ENCODE measurements at places on chromosomes 7 and 10.

- DNase-seq: no peak
Observed at GRCh38 chr10:123134343-123134914, 1.3 kb upstream of the HMX3 start.

GRCh38 chr7:129090300-129090907 lies 35.5 kb upstream of the TNPO3 start:
- no peak for DNase-seq

DNA sequence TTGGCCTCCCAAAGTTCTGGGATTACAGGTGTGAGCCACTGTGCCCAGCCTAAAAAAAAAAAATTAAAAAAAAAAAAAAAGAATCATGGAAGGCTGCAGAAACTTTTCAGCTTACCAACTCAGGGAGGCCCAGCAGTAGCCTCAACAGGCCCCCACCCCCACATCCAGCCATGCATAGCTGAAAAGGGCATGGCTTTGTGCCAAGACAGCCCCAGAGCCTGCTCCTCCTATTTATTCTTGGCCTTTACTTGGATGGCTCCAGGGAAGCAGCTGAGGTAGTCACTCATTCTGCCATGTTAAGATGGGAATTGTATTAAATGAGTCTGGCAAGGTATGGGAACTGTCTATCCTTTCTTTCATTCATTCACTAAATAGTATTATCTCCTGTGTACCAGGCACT lies 13.7 kb upstream of the CNNM2 start:
- DNase-seq: no peak

- no peak for DNase-seq
Observed at GRCh38 chr7:48052748-48053147, 17.4 kb downstream of the C7orf57 start.

- no peak for DNase-seq
Observed at GRCh38 chr10:132283604-132284382, 24.0 kb downstream of the STK32C start.

DNA sequence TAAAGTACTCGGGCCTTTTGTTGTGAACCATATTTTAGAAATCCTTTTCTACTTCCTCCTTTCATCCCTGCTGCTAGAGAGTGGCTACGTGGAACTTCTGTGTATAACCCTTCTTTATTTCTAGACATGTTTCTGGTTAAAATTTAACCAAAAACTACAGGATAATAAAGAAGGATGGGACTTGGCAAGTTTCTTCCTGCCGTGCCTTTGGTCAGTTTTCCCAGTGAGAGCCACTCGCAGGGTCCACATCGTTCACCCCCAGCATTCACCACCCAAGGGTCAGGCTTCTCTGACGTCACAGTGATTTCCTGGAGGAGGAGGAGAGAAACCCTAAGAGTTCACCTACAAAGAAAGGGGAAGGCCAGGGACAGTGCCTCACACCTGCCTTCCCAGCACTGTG lies 45.4 kb downstream of the NKX6-2 start:
- DNase-seq: no peak

DNA sequence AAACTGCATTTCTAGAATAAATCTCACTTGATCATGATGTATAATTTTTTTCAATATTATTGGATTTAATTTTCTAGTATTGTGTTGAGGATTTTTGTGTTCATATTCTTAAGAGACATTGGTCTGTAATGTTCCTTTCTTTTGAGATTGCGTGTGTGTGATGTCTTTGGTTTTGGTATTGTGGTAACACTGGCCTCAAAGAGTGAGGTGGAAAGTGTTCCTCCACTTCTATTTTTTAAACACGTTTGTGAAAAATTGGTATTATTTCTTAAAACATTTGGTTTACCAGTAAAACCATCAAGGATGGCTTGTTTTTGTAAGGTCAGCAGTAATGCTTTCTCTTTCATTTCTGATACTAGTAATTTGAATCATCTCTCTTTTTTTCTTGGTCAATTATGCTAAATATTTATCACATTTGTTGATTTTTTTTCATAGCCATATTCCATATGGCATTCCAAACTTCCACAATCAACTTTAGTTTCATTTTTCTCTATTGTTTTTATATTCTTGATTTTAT lies 290.2 kb upstream of the CDC14C start:
- no peak for DNase-seq

- no peak for DNase-seq
Observed at GRCh38 chr10:62231805-62232204, 36.8 kb downstream of the RTKN2 start.

- no peak for DNase-seq
Observed at GRCh38 chr7:77348371-77348813, 67.8 kb downstream of the GSAP start.

DNA sequence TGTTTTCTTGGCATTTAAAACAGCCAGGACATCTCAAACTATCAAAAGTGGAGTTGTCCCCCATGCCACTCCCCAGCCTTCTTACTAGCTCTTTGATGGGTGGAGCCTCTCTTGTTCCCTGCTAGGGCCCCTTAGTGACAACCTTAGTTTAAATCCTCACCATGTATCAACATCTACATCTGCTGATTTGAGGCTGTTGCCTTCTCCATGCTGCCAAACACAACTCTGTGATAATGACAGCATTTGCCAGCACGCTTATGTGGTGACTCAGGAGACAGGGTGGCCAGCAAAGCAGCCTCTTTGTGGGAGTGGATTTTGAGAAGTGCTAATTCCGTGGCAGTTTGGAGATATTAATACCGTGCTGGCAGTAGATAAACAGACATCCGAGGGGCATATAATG lies 145.4 kb downstream of the LRRC4 start:
- DNase-seq: no peak

DNA sequence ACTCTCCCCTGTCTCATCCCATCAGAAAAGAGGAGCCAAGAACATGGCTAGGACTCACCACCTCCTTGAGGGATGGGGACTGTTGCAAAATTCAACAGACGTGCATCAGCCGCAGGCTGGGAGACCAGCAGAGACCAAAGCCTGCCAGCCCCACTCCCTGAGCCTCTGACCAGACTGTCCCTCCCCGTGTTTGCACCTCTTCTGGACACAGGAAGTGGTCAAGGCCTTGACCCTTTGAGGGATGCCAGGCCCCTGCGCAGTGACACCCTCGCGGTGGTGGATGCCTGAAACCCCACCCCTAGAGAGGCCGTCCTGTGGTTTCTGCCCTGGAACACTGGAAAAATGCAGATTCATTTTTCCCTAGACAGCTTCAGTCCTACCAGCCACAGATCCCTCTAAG lies 128.4 kb upstream of the TCF7L2 start:
- DNase-seq: no peak

- DNase-seq: no peak
Observed at GRCh38 chr7:133703547-133703946, 423.6 kb upstream of the LRGUK start.

- DNase-seq: no peak
Observed at GRCh38 chr7:20560325-20561180, 54.9 kb upstream of the ABCB5 start.

DNA sequence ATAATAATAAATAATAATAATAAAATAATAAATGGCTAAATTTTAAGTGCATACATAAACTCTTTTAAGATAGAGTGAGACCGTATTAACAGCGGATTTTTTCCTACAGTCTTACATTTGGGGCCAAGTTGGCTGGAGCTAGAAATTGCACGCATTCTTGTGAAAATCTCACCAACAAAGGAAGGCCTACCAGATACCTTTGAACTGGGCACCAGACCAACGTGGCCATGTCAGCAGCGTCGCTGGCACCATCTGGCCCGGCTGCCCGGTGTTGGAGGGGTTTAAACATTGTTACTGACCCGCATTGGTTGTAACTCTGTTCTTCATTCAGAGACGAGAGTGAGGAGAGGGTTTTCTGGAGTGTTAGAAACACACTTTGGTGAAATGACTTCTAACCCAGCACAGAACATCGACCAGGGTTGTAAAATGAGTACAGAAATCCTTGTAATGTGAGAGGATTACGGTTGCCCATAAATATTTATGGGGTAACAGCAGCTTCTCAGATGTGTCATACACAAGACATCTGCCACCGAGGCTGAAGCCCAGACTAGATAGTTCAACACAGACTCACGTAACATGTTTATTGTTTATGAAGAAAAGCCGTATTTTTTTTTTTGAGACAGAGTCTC lies 34.6 kb upstream of the UNCX start:
- DNase-seq: no peak

DNA sequence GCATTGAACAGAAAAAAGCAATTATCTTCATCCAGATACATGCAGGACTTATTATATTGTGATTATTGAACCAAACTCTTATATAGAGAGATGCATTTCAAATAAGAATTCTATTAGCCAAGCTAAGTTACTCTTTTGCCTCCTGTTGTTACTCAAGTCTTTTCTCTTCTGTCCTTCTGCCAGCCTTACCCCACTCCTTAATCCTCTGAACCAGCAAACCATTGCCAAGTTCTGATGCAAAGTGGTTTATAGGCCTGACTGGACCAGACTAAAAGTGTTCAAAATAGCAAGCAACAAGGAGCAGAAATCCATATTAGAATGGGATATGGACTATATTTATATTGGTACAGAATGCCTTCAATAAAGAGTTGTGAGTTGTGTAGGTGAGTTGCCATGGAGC lies 2.2 kb upstream of the SLC26A4 start:
- no peak for DNase-seq

DNA sequence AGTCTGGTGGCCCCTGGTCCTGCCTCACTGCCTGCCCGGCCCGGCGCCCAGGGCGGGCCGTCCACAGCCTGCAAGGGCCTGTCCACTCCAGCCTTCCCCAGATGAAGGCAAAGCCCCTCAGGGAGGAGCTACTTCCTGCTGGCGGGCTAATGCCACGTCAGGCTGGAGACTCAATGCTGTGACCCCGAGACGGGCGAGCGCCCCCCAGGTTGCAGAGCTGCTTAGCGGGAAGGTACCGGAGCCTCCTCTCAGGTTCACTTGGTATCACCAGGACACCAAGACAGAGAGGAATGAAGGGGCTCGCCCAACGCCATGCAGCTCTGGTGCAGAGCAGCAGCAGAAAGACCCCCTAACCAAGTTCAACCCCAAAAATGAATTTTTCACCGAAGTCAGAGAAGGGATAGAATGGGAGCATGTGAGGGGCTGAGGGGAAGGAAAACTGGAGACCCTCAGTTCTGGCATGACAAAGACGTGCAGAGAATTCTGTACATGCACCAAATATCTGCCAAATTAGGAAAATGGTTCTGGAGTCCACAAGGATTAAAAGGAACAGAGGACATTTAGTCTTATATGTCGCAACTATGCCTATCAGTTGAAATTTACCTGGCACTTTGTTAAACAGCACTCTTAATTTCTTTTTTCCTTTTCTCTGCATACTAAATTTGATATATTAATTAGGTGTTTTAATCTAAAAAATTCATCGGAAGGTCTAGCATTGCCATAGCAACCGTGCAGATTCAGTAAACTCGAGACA lies 2.8 kb downstream of the STK32C start:
- no peak for DNase-seq

- no peak for DNase-seq
Observed at GRCh38 chr10:77431209-77431611, 206.4 kb downstream of the KCNMA1 start.

GRCh38 chr7:117322741-117323304 lies at the start of gene WNT2:
WNT2 (minus strand) TSS chr7:117323058; CDS start chr7:117322989, 69 bp downstream.
- no peak for DNase-seq

DNA sequence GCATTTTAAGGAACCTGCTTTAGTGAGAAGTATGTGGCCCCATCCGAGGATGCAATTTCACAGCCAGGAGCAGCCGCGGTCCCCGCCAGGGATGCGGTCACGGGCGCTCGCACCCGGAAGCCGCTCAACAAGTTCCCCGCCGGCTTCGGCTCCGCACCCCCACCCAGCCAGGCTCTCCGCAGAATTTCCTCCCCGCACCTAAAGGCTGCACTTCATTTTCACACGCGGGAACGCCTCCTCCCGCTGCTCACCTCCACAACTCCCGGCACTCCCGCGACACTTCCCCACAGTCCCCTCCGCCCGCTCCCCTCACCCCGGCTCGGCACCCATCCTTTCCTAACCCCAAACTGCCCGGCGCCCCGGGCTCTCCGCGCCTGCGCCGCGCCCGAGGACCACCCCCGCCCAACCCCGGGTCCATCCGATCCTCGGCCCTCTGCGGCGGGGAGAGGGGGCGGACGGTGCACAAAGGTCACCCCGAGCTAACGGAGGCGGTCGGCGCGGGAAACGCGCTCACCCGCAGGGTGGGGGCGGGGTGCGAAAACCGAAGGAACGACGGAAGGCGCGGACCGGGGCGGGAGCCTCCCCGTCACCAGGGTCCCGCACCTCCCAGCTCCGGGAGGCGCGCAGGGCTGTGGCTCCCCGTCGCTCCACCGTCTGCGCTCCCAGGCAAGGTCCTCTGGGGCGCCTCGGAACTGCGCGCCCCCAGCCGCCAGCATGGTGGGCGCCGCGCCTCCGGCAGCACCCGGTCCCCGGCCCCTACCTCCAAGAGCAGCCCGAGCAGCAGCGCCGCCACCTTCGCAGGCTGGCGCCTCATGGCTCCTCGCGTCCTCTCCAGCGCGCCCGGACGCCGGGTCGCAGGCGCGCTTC lies 558 bp downstream of the VOPP1 start:
- DNase-seq: peak; percentile 18

GRCh38 chr7:93176992-93177580 lies 28.9 kb upstream of the SAMD9L start:
- DNase-seq: no peak

- DNase-seq: no peak
Observed at GRCh38 chr10:60293581-60294175, 96.0 kb downstream of the ANK3 start.

DNA sequence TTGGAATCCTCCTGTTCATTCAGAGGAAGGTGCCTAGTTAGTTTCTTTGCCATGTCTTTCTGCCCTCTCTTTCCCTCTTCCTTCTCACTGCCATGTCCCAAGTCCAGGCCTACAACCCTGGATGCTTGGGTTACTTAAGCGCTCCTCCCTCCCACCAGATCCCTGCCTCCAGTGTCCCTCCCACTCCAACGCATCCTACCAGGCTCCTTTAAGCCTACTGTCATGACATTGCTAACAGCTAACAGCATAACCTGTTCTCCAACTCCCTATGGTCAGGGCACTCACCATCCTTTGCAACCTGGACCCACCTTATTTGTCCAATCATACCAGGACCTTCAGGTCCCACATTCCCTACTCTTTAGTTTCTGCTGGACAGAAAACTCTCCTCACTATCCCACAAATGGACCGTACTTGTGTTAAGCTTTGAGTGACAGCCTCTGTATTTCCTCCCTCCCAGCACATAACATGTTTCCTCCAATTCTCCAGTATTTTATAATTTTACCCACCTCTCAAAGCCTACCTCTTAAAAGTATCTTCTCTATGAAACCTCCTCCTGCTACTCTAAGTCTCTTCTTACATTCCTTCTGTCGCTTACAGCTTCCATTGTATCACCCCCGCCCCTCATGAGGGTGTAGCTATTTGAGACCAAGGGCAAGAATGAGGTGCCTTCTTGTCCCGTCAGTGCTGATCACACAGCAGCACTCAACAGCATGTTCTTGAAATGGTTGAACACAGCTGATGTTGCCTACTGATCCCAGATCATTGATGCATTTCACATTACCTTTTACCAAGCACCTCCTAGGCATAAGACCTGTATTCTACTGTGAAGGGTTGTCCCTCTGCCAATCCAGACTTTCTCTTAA lies 1.7 kb downstream of the BLNK start:
- no peak for DNase-seq

GRCh38 chr7:24956021-24956420 lies 24.0 kb downstream of the OSBPL3 start:
- DNase-seq: no peak

GRCh38 chr7:75879771-75880184 lies 944 bp downstream of the RHBDD2 start:
- no peak for DNase-seq

Measured in GDM1 (cell line).